ENCODE measurements at places on chromosomes 5 and 9.

DNA sequence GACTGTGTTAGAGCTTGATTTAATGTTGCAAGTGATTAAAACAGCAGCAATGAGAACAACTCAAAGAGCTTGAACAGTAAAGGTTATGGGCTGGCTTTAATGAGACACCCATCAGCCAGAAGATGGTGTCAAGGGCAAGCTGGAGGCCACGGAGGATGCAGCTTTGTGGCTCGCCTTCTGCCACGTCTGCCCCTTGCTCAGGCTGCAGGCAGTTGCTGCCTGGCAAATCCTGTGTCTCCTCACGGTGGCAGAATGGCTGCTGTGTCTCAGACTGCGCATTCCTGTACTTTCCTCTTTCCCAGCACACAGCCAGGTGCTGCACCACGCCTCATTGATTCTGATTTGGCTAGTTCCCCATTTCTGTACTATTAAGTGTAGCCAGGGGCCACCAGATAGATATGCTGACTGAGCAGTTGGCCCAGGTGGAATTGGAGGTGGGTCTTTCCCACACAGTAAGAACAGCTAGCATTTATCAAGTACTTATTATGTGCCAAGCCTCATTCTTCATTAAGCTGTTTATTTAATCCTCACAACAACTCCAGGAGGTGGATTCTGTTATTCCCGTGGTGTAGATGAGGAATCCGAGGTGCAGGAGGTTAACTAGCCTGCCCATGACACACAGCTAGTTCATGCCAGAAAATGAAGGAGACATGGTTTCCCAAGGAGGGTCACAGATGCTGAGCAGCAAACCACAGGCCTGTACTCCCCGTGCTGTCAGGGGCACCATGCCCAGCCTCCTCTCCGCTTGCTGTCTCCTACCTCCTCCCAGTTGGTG, 3.5 kb downstream of the NXNL2 start:
- DNase-seq: no peak

DNA sequence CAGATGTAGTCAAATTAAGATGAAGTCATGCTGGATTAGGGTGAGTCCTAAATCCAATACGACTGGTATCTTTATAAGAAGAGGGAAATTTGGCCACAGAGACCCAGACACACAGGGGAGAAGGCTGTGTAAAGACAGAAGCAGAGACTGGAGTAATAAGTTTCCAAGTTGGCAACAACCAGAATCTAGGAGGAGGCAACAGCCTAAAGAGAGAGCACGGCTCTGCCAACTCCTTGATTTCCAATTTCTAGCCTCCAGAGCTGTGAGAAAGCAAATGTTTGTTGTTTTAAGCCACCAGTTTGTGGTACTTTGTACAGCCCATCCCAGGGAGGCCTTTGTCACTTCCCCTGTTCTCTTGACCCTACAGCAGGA, 74.4 kb downstream of the ATG10 start:
- peak; percentile 42 for DNase-seq

- DNase-seq: no peak
These were observed 225.0 kb downstream of the ESM1 start for GRCh38 chr5:54760182-54760935.

DNA sequence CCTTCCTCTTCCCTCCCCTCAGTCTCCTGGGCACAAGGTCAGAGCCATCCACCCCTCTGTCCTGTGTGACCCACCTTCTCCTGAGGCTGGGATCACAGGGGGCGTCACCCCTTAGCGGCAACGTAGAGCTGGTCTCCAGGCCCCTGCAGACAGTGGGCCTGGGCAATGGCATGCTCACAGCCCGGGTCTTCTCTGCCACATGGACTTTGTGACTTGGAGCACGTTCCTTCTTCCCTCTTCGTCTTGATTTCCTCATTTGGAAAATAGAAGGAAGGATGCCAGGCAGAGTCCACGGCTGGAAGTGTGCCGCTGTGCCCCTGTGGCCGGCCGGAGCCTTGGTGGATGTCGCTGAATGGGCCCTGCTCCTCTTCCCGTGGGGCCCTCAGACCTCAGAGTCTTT, 10.0 kb downstream of the RXRA start:
- DNase-seq: no peak

- no peak for DNase-seq
These were observed 3.0 kb upstream of the MACROH2A1 start for GRCh38 chr5:135402031-135402430.

DNA sequence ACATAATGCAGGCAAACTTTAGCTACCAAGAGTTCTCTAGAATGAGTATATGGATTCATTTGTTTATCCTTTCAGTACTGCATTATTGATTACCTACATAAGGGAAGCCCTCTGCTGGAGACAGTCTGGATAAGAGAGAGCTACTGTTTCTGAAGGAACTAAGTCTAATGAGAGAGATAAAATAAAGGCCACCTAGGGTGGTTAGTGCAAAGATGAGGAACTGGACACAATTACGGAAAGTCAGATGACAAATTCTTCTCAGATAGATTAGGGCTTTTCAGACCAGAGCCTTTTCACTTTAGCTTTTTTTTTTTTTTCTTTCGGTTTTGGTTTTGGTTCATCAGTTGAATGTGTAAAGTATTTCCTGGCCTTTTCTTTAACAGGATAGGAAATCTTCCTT, 31.3 kb downstream of the ISOC1 start:
- DNase-seq: no peak
